Pancreas (tissue), 10 donors: ENCODE measurements at places on chromosomes 2 and 18. TPM values are rescaled to one million over a fixed set of nuclear protein-coding genes. Genes with fewer than 3 reads are reported as not detected.

- H3K27me3 ChIP-seq: no peaks in the 10 kb centered on the region
- no peaks in the 10 kb centered on the region for H3K4me1 ChIP-seq
- H3K27ac ChIP-seq: no peak overlapping the region
- DNase-seq: no peak
- no peak overlapping the region for H3K4me3 ChIP-seq
These were observed 69.4 kb downstream of the LOXHD1 start for GRCh38 chr18:46587600-46587999.

DNA sequence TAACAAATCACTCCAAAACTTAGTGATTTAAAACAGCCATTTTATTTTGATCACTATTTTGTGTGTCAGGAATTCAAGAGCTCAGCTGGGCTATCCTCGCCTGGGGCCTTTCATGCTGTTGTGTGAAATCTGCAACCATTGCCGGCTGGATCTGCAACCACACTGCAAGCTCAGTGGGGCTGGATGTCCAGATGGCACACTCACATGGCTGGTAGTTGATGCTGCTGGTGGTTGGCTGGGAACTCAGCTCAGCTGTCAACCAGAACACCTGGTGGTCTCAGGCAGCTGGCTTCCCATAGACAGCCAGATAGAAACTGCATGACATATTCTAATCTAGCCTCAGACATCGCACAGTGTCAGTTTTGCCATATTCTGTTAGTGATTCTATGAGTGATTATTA lies 30.6 kb upstream of the AP1S3 start:
- no peaks in the 10 kb centered on the region for H3K36me3 ChIP-seq
- no peak overlapping the region for H3K4me3 ChIP-seq
- no peaks in the 10 kb centered on the region for H3K4me1 ChIP-seq
- H3K27me3 ChIP-seq: no peaks in the 10 kb centered on the region
- H3K27ac ChIP-seq: no peak overlapping the region
- DNase-seq: no peak

DNA sequence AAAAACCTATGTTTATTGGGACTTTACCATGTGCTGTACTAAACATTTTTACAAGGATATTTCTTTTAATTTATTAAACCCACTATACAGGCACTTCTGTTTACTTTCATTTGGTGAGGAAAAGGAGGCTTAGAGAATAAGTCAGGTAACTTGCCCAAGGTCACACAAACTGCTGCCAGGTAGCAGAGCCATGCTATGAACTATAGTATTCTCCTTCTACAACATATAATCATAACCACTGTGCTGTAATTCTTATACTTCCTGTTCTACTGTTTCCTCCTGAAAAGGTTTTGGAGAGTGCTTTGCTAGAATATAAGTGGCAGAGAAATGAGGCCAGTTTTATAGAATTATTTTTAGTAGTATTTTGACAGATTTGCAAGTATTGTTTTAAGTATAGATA lies 29.5 kb downstream of the SLC39A10 start:
- no peak overlapping the region for H3K4me3 ChIP-seq
- H3K27me3 ChIP-seq: no peaks in the 10 kb centered on the region
- no peak for DNase-seq
- H3K36me3 ChIP-seq: no peaks in the 10 kb centered on the region
- no peak overlapping the region for H3K27ac ChIP-seq
- no peaks in the 10 kb centered on the region for H3K4me1 ChIP-seq

DNA sequence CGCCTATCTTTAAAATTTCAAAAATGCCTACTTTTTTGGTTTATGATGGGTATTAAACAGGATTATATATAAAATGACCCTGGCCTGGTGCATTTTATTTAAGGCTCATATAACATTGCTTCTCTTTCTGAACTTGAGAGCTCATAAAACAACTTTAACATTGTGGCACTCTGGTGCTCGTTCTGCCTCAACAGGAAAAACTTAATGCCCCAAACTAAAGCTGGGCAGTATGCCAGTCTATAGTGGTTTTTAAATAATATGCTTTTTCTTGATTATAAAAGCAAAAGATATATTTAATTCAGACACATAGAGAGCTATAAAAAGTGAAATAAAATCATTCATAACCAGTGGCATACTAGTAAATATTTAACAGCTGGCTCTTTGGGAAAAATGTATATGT lies 269.3 kb upstream of the GULP1 start:
- no peaks in the 10 kb centered on the region for H3K4me1 ChIP-seq
- H3K36me3 ChIP-seq: no peaks in the 10 kb centered on the region
- H3K27me3 ChIP-seq: no peaks in the 10 kb centered on the region
- no peak overlapping the region for H3K27ac ChIP-seq
- no peak for DNase-seq

- no peaks in the 10 kb centered on the region for H3K4me1 ChIP-seq
- H3K36me3 ChIP-seq: no peaks in the 10 kb centered on the region
- no peak overlapping the region for H3K27ac ChIP-seq
- H3K4me3 ChIP-seq: no peak overlapping the region
These were observed 42.9 kb upstream of the TUBA3E start for GRCh38 chr2:130241041-130241707.

DNA sequence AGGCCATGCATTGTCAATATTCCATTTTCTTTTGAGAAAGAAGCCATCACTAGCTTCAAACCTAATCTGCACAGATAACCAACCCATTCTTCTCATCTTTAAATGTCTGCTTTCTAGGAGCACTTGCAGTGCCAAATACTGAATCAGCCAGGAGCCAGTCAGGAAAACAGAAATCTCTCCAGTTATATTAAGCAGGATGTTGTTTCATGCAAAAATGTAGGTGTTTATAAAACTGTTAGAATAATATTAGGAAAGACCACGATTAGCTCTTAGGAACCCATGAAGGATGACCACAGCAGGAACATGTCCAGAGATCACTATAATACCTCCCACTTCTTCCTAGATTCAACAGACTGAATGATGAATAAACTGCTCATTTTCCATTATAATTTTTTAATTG lies 86.0 kb downstream of the TTC32 start:
- no peak overlapping the region for H3K27ac ChIP-seq
- H3K4me3 ChIP-seq: no peak overlapping the region
- no peaks in the 10 kb centered on the region for H3K4me1 ChIP-seq
- no peaks in the 10 kb centered on the region for H3K36me3 ChIP-seq
- no peaks in the 10 kb centered on the region for H3K27me3 ChIP-seq

GRCh38 chr2:23286758-23287704 lies 97.9 kb upstream of the KLHL29 start:
- H3K27me3 ChIP-seq: no peaks in the 10 kb centered on the region
- H3K27ac ChIP-seq: no peak overlapping the region
- no peaks in the 10 kb centered on the region for H3K36me3 ChIP-seq
- no peak for DNase-seq
- H3K4me1 ChIP-seq: no peaks in the 10 kb centered on the region
- no peak overlapping the region for H3K4me3 ChIP-seq

DNA sequence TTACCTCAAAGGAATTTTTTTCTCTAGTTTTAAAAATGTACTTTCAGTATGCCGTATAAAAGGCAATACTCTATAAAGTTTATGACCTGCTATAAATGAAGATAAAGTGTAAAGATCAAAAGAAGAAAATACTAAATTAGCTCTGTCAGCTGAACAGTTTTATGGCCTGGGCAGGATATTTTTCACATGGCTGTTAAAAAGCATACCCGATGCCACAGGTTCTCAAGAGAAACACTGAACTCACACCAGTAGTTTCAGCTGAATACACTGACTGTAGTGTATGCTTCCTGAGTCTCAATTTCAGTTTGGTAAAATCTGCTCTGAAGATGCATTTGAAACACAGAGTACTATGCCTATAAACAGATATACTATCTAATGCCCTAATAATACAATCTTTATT lies 126.0 kb downstream of the PIGN start:
- no peak for DNase-seq
- no peak overlapping the region for H3K27ac ChIP-seq
- no peaks in the 10 kb centered on the region for H3K36me3 ChIP-seq
- no peaks in the 10 kb centered on the region for H3K4me1 ChIP-seq

DNA sequence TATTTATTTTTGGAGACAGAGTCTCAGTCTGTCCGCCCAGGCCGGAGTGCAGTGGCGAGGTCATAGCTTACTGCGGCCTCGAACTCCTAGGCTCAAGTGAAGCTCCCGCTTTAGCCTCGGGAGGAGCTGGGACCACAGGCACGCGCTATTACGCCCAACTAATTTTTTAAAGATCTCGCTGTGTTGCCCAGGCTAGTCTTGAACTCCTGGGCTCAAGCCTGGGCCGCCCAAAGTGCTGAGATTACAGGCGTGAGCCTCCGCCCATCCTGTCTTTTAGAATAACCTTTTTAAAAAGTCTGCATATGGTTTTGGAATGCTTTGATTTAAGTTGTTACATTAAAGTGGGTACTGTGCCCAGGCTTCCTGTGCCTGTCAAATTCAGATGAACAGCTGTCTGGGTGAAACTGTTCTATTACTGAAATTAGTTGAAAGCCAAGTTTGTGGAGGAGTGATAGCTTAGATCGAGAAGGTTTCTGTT lies 944 bp downstream of the RAB3GAP1 start:
- peak overlapping the region; percentile 94 for H3K27ac ChIP-seq
- H3K36me3 ChIP-seq: no peaks in the 10 kb centered on the region
- H3K4me3 ChIP-seq: peak overlapping the region; percentile 49
- H3K4me1 ChIP-seq: peaks cover 39% of the 10 kb centered on the region

- peak overlapping the region; percentile 98 for H3K27ac ChIP-seq
- H3K4me1 ChIP-seq: peaks cover 3% of the 10 kb centered on the region
- H3K27me3 ChIP-seq: no peaks in the 10 kb centered on the region
- peak; percentile 71 for DNase-seq
These were observed 544 bp downstream of the EVA1A start for GRCh38 chr2:75560022-75560767.

- no peaks in the 10 kb centered on the region for H3K36me3 ChIP-seq
- no peaks in the 10 kb centered on the region for H3K27me3 ChIP-seq
- no peak overlapping the region for H3K4me3 ChIP-seq
- no peak overlapping the region for H3K27ac ChIP-seq
- no peak for DNase-seq
- H3K4me1 ChIP-seq: peaks cover 5% of the 10 kb centered on the region
These were observed 38.0 kb upstream of the HPCAL1 start for GRCh38 chr2:10264506-10265328.

GRCh38 chr2:190972846-190973245 lies 41.1 kb downstream of the STAT1 start:
- H3K4me3 ChIP-seq: no peak overlapping the region
- no peak overlapping the region for H3K27ac ChIP-seq
- DNase-seq: no peak
- no peaks in the 10 kb centered on the region for H3K4me1 ChIP-seq
- H3K36me3 ChIP-seq: peaks cover 67% of the 10 kb centered on the region

- no peak overlapping the region for H3K4me3 ChIP-seq
- no peaks in the 10 kb centered on the region for H3K4me1 ChIP-seq
- no peak overlapping the region for H3K27ac ChIP-seq
- H3K36me3 ChIP-seq: no peaks in the 10 kb centered on the region
These were observed 50.5 kb downstream of the MRPL33 start for GRCh38 chr2:27822049-27822448.

DNA sequence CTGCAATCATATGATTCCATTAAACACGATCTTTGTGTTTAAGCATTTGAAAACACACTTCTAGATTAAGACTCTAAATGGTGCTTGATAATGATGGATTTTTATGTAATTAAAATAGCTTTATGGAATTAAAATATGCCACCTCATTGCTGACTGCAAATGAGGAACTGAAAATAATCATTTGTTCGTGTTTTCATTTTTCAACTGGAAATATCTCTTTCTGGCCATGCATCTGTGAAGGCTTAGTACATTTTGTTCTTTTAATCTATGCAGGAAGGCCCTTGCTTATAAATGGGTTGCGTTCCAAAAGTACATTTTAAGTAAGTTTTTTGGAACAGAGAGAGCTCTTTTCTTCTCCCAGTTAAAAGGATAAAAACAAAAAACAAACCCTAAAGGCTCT lies 125.5 kb downstream of the MC4R start:
- no peak for DNase-seq
- no peak overlapping the region for H3K27ac ChIP-seq
- no peak overlapping the region for H3K4me3 ChIP-seq
- H3K4me1 ChIP-seq: no peaks in the 10 kb centered on the region

GRCh38 chr18:51290860-51291259 lies 93.4 kb upstream of the MEX3C start:
- no peaks in the 10 kb centered on the region for H3K27me3 ChIP-seq
- H3K36me3 ChIP-seq: no peaks in the 10 kb centered on the region
- no peaks in the 10 kb centered on the region for H3K4me1 ChIP-seq
- no peak overlapping the region for H3K4me3 ChIP-seq
- H3K27ac ChIP-seq: no peak overlapping the region
- DNase-seq: no peak

- H3K36me3 ChIP-seq: no peaks in the 10 kb centered on the region
- H3K27me3 ChIP-seq: peaks cover 21% of the 10 kb centered on the region
These were observed 62.5 kb downstream of the GNAL start for GRCh38 chr18:11751341-11752115.

DNA sequence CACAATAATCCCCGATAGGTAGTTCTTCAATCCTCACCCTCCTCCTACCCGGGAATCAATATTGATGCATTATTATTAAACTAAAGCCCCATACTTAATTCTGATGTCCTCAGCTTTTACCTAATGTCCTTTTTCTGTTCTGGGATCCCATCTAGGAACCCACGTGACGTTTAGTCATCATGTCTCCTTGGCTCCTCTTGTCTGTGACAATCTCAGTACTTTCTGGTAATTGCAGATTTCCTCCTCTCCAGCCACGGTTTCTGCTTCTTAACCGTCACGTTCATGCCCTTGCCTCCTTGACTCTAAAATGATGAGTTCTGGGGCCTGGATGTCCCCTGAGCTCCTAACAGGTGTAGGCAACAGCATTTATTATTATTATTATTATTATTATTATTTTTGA lies 2.9 kb upstream of the DGKD start:
- H3K27me3 ChIP-seq: no peaks in the 10 kb centered on the region
- H3K27ac ChIP-seq: no peak overlapping the region
- H3K4me3 ChIP-seq: no peak overlapping the region
- no peaks in the 10 kb centered on the region for H3K36me3 ChIP-seq
- H3K4me1 ChIP-seq: peaks cover 3% of the 10 kb centered on the region

- no peak overlapping the region for H3K4me3 ChIP-seq
- H3K36me3 ChIP-seq: no peaks in the 10 kb centered on the region
- no peaks in the 10 kb centered on the region for H3K27me3 ChIP-seq
These were observed 66.3 kb upstream of the RTN4 start for GRCh38 chr2:55116598-55116964.

Gene TMEM185B
- polyA plus RNA-seq: 5.7 TPM

Gene ZFP36L2
- 44.4 TPM for polyA plus RNA-seq

Gene CLEC4F
- 0.49 TPM for polyA plus RNA-seq

Gene PDE1A
- polyA plus RNA-seq: 2.2 TPM

Gene EN1
- not detected for polyA plus RNA-seq

Gene DLX1
- 0.15 TPM for polyA plus RNA-seq

Gene GAL3ST2
- polyA plus RNA-seq: not detected

Gene C2orf66
- polyA plus RNA-seq: 0.16 TPM

Gene SIX3
- polyA plus RNA-seq: 1.7 TPM

Gene ADD2
- 0.38 TPM for polyA plus RNA-seq

Gene AFF3
- 0.19 TPM for polyA plus RNA-seq
